ENCODE measurements at places on chromosomes 2 and 18. TPM values are rescaled to one million over a fixed set of nuclear protein-coding genes. Genes with fewer than 3 reads are reported as not detected.

The HOXD10 gene
- not detected for total RNA-seq

DNA sequence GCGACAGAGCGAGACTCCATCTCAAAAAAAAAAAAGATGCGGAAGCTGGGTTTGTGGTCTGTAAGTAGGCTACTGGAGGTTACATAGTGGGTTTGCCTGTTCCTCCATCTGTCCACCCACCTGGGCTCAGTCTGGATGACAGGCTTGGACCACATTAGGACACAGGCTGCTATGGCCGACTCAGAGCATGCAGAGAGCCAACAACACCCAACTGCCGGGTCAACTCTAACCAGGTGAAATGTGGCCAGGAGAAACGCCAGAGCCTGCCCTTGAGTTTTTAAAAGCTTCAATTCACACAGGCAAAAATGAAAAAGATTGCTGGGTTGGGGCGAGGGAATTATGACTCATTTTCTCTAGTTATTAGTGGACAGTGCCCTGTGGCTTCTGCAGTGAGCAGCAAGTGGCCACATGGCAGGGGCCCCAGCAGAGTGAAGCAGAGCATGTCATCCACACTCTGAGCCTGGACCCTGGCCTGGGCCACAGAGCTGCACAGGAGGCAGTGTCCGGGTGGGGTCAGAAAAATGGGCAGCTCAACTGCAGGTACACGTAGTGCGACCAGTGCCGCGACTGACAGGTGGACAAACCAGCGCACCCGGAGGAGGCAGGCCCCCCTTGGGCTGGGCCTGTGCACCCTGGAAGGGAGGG lies 67.4 kb downstream of the BIN1 start:
- DNase-seq, result no peak

GRCh38 chr2:164691346-164691887 lies 70.1 kb upstream of the GRB14 start:
- DNase-seq, result no peak

The RGPD4 gene
- 0.14 TPM for total RNA-seq

The UXS1 gene
- total RNA-seq, result 37.6 TPM

Measured in MCF 10A (cell line).